ENCODE measurements at places on chromosomes 7 and 10.

DNA sequence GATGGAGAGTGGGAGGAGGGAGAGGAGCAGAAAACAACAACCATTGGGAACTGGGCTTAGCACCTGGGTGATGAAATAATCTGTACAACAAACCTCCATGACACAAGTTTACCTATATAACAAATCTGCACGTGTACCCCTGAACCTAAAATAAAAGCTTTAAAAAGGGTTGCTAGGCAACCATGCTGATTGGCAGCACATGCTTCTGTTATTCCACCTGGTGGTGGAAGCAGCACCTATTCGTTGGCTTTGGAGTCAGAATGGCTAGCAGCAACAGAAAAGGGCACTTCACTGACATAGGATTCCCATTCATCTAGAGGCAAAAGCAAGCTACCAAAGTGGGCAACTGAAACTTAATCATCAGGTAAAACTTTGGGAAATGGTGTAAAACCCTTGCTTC, 57.1 kb downstream of the RELN start:
- DNase-seq: no peak

- peak; percentile 93 for DNase-seq
These were observed at the start of gene CHCHD3 for GRCh38 chr7:133081599-133082389. Gene CHCHD3 (minus strand): TSS chr7:133082090. CDS start chr7:133081937, 153 bp downstream.

DNA sequence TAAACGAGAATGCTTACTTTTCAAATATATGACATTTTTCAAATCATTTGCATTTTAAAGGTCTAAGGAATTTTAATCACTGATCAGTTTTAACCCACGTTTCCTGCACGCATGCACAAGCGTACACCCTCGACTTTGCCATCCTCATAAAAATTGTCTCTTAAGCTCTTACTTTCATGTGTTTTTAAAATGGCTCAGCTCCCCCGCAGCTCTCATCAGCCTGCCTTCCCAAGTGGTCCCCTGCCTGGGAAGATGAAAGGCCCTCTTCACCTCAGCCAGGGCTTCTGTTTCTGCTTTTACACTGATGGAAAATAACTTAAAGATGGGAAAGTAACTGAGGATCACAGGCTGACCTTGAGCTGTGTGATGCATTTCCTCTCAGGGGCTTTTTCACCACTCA, 131.6 kb upstream of the LSM8 start:
- no peak for DNase-seq

- no peak for DNase-seq
These were observed 71.1 kb downstream of the CFAP58 start for GRCh38 chr10:104424719-104425118.

GRCh38 chr10:42998481-42999384, 78.1 kb upstream of the RET start:
- no peak for DNase-seq

- no peak for DNase-seq
These were observed 12.2 kb upstream of the DNAAF5 start for GRCh38 chr7:714251-714671.
